ENCODE measurements at places on chromosomes 13 and 19. TPM values are rescaled to one million over a fixed set of nuclear protein-coding genes. Genes with fewer than 3 reads are reported as not detected.

- DNase-seq, result no peak
Measured at GRCh38 chr19:32750441-32751055, 31.0 kb downstream of the TDRD12 start.

LRFN3 gene
- 1.6 TPM for polyA plus RNA-seq

DNA sequence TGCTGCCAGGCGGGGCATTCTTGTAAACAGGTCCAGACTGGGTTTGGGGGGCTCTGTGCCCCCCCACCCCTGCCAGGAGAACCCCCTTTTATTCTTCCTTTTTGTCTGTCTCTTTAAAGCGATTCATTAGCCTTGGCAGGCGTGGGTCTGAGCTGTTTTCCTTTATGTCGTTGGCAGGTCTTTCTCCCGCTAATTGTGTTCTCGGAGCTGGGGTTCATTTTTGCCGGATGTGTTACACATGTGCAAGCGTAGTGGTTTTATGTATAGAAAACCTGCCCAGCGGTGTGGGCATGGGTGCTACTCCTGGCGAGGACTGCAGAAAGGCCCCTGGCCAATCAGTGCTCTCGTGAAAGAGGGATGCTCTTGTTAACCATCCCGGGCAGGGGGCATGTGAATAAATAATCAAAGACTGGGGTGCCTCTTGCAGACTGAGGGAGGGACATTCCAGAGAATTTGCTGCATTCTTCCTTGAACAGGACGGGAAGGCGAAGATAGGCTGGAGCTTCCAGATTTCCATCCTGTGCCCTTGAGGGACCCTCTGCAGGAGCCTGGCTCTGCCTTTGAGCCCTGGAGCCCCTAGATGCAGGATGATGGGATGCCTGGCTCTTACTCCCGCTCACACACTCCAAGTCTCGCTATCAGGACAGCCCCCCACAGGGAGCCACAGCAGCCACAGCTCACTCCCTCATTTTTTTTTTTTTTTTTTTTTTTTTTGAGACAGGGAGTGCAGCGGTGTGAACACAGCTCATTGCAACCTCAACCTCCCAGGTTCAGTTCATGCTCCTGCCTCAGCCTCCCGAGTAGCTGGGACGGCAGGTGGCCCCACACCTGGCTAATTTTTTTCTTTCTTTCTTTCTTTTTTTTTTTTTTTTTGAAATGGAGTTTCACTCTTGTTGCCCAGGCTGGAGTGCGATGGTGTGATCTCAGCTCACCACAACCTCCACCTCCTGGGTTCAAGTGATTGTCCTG, 14.1 kb downstream of the CARM1 start:
- no peak for DNase-seq

- no peak for DNase-seq
Measured at GRCh38 chr19:49832556-49832955, 14.5 kb downstream of the MED25 start.

GRCh38 chr19:30293051-30293785, 79.0 kb upstream of the ZNF536 start:
- no peak for DNase-seq

MAG gene
- polyA plus RNA-seq, result 0.41 TPM

- DNase-seq, result no peak
Measured at GRCh38 chr19:21233691-21234090, 91.9 kb downstream of the ZNF431 start.

HIPK4 gene
- 0.07 TPM for polyA plus RNA-seq

- no peak for DNase-seq
Measured at GRCh38 chr19:38848299-38849146, 1.3 kb downstream of the HNRNPL start.

DNA sequence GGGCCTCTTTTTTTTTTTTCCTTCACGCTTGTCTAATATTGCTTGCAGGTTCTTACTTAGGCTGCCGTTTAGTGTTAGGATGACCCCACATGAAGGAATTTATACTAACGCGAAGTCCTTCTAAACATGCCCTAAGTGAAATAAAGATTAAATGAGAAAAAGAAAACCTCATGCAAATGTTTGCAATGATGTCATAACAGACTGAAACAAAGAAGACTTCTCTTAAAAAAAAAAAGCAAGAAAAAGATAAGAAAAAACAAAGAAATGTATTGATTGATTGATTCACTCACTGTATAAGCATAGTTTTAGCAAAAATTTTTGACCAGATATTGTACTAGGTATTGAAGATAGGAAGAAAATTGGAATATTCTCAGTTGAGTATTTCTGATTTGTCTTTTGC, 418.2 kb downstream of the IRS2 start:
- no peak for DNase-seq

DNA sequence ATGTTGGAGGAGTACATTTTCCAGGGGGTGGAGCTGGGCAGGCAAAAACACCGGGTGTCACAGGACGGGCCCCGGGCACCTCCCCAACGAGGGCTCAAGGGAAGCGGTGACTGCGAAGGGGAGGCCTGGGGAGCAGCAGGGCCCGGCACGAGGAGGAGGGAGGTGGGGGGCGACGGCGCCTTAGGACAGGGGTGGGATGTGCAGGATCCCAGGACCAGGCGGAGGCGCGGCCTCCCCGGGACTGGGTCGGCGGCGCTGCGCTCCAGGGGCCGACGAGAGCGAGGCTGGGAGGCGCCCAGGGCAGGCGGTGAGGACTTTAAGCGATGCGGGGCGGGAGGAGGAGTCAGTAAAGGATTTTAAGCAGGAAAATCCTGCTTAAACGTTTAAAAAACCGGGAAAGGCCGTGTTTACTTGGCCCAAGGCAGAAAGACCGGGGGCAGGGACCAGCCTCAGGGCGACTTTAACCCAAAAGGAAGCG, 427 bp downstream of the ZNF160 start:
- peak; percentile 12 for DNase-seq

KIR2DL3 gene
- polyA plus RNA-seq, result 0.05 TPM

DNA sequence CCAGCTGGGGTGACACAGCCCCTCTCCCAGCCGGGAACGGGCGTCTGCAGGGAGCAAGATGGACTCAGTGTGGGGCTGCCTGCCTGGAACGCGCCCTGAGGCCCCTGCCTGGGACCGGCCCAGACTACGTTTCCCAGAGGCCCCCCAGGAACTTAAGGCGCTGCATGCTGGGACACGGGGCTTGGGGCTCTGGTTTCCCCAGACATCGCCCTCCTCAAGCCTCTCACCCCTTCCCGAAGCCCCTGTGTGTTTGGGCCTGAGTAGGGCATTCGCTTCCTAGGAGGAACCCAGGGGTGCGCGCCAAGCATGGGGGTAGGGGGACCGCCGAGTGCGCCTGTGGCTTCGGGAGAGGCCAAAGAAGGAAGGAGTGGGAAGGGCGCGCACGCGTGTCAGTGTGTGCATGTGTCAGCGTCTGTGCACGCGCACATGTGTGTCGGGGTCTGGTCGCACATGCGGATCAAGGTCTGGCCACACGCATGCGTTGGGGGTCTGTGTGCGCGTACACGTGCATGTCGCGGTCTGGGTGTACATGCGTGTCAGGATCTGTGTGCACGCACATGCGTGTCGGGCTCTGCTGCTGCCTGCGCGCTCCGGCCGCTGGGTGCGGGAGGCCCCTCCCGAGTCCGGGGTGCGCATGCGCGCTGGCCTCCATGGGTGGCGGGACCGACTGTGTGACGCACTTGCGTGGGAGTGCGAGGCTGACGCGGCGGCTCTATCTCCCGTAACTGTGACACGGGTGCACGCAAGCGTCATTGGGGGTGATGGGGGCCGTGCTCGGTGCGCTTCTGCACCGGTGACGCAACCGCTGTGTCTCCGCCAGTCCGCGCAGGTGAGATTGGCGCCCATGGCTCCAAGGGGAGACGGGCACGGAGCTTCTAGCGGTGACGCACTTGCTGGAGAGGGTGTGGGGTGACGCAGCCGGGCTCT, 16.2 kb downstream of the ZNF331 start:
- peak; percentile 76 for DNase-seq

GNG8 gene
- polyA plus RNA-seq, result not detected

- no peak for DNase-seq
Measured at GRCh38 chr19:1050989-1051788, 11.3 kb downstream of the ABCA7 start.

- no peak for DNase-seq
Measured at GRCh38 chr13:29909975-29910674, 59.7 kb upstream of the UBL3 start.

- DNase-seq, result no peak
Measured at GRCh38 chr19:45440259-45440638, 16.5 kb upstream of the ERCC1 start.

SPRY2 gene
- polyA plus RNA-seq, result 21.6 TPM

- no peak for DNase-seq
Measured at GRCh38 chr19:15679089-15679488, 6.2 kb downstream of the CYP4F12 start.

GRCh38 chr13:83498481-83499190, 383.6 kb downstream of the SLITRK1 start:
- no peak for DNase-seq

DNA sequence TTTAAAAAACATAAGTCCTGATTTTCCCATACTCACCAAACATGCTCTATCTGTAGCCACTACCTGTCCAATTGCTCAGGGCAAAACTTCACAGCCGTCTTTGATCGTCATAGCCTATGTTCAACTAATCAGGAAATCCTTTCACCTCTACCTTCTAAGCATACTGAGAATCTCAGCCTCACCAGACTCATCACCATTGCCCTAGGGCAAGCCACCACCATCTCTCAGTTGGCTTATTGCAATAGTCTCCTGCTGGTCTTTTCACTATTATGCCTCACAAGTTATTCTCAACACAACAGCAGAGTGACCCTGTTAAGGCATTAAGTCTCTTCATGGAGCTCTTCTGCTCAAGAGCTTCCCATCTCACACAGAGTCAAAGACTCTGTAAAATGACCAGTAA, 260.4 kb upstream of the MAB21L1 start:
- no peak for DNase-seq

TUBA3C gene
- not detected for polyA plus RNA-seq

DNA sequence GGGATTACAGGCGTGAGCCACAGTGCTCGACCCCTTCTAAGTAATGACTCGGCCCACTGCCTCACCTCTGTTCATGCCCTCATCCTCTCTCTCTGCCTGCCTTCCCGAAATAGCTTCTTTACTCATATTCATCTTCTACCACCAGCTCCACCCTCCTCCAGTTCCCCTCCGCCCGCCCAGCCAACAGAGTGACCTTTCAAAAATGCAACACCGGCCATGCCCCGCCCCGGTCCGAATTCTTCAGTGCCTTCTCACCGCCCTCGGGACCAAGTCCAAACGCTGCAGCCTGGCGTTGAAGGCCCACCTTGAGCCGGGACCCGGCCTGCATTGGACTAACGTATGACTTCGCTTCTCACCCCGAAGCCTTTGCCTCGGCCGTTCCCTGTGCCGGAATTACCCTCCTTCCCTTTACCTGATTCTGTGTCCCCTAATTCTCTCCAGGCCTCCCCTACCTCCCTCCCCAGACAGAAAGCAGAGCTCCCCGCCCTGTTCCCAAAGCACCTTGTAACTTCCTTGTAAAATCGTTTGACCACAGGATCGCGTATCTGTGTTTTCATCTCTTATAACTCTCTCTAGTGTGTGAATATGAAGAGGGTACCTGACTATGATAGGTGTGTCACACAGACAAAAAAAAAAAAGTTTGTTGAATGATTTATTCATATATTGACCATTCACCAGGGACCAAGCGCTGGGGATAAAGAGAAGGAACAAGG, 8.1 kb upstream of the MUC16 start:
- no peak for DNase-seq

- no peak for DNase-seq
Measured at GRCh38 chr19:40630571-40631160, 29.5 kb downstream of the LTBP4 start.

ERICH4 gene
- 0.05 TPM for polyA plus RNA-seq

ONECUT3 gene
- polyA plus RNA-seq, result 0.02 TPM

APLP1 gene
- polyA plus RNA-seq, result 3.3 TPM

TSKS gene
- 2.4 TPM for polyA plus RNA-seq

NFIX gene
- 10.5 TPM for polyA plus RNA-seq

DNA sequence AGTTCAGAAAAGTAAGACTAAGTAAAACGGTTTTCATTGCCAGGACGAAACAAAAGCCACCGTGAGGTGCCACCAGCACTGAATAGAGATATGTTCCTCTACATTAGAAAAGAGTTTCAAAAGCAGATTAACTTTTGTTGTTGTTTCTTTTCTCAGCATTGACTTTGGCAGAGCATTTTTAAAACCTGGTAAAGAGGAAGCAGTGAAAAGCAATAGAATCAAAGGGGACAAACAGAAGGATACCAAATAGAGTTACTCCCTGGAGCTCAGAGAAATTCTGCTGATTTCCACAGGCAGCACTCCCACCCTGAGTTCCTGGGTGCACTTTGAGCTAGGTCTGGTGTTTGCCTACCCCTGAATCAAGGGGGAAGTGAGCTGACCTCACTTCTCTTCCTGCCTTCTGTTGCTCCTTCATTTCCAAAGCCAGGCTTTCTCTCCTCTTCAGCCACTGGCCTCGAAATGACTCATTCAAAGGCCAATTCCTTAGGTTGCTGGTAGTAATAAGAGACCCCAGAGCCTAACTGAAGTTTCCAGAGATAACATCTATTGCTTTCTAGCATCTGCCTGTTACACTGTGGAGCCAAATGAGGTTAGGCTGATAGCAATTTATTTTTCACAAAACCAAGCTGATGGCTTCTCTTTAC, 11.3 kb upstream of the ERICH6B start:
- DNase-seq, result no peak

GRCh38 chr13:33496336-33496735, 210.8 kb upstream of the STARD13 start:
- no peak for DNase-seq

- no peak for DNase-seq
Measured at GRCh38 chr13:80036845-80037504, 304.0 kb downstream of the SPRY2 start.

DNA sequence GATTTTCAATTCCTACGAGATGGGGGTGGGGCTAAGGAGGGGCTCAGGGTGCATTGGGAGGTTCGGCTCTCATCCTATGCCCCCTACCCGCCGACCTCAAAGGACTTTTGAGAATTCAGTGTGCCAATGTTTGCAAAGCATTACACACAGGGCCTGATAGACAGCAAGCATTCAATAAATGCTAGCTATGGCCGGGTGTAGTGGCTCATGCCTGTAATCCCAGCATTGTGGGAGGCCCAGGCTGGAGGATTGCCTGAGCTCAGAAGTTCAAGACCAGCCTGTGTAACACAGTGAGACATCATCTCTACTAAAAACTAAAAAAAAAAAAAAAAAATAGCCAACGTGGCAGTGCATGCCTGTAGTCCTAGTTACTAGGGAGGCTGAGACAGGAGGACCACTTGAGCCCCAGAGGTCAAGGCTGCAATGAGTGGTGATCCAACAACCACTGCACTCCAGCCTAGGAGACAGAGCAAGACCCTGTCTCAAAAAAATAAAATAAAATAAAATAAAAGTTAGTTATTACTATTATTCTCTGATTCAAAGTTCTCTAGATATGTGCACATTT, 1.9 kb upstream of the CBLC start:
- DNase-seq, result no peak

Measured in thymus (tissue), 14 donors.